Left lobe of liver (tissue), 2 donors: ENCODE measurements at places on chromosomes 2 and 18.

DNA sequence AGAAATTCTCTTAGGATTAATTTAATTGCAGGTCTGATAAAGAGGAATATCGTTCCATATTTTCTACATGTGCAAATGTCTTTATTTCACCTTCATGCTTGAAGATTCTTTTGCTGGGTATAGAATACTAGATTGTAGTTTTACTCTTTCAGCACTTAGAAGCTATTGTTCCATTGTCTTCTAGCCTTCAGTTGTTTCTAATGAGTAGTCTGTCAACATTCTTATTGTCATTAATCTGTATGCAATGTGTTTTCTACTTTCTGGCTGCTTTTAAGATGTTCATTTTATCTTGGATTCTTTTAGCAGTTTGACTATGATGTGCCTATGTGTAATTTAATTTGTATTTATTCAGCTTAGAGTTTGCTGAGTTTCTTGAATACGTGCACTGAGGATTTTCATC is 64.3 kb upstream of the ZNF385B start:
- no peak for DNase-seq

GRCh38 chr18:74334242-74334893 is 18.7 kb downstream of the C18orf63 start:
- no peak for DNase-seq

- peak; percentile 79 for DNase-seq
These were observed 643.6 kb upstream of the FAM98A start for GRCh38 chr2:34242763-34243123.

DNA sequence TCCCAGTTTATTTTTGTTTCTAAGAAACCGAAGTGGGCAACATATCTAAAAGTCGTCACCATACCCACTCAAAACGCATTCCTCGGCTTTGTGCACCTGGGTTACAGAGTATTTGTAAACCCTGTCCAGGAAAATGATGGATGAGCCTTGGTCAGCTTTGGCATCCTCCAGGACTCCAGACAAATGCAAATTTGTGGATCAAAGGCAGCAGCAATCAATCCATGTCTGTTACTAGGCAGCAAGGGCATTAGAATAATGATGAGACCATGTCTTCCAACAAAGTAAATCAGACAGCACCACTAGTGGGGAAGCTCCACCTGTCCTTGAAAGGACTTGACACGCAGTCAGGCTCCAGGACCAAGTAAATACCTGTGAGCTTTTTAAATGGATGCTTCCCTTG is 672.6 kb upstream of the GYPC start:
- no peak for DNase-seq

DNA sequence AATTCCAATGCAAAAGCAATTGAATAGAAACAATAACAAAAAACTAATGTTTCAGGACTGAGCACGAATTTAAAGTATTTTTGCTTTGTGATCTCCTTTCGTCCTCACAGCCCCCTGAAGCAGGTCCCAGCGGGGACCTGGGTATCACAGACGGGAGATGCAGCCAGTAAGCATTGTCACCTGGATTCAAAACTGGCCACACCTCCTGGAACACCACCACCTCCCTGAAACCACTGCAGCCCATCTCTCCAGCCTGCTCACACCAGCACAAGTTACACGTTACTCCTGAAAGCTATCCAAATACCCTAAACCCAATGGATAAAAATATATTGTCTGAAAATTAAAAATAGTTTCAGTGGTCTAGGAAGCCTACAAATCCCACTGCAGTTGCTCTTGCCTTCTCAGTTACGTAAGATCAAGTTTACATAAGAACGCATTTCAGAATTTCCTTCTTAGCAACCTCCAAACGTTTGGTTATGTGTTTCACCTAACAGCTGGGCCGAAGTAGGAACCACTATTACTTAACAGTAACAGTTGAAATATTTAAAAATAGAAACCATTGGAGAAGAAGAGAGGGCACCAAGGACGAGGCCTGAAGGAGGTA is 178.0 kb downstream of the HDAC4 start:
- DNase-seq: no peak

DNA sequence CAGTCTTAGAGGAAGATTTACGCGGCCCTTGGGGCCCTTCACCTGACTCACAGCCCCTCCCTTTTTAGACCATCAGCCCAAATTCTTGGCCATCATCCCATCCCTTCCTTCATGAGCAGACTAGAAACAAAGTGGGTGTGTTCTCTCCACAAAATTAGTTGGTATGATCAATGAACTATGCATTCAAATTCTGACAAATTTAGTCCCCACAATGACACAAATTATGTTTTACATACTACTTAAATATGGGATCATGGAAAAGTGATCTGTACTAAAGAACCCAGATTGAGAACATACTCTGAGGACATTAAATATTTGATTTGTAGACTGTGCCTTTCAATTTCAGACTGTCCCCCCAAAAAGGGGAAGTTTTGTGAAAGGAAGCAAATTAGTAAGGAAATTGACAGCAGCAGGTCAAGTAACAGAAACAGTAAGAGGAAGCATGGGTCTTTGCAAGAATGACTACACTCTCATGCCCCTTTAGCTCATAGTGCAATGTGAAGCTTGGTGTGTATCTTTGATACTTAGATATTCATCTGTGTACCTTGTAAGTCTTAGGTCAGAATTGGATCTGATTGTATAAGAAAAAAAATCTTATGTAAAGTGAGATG is 2.2 kb upstream of the MAPRE2 start:
- DNase-seq: no peak

- DNase-seq: no peak
These were observed 108.0 kb upstream of the ID2 start for GRCh38 chr2:8573942-8574195.

DNA sequence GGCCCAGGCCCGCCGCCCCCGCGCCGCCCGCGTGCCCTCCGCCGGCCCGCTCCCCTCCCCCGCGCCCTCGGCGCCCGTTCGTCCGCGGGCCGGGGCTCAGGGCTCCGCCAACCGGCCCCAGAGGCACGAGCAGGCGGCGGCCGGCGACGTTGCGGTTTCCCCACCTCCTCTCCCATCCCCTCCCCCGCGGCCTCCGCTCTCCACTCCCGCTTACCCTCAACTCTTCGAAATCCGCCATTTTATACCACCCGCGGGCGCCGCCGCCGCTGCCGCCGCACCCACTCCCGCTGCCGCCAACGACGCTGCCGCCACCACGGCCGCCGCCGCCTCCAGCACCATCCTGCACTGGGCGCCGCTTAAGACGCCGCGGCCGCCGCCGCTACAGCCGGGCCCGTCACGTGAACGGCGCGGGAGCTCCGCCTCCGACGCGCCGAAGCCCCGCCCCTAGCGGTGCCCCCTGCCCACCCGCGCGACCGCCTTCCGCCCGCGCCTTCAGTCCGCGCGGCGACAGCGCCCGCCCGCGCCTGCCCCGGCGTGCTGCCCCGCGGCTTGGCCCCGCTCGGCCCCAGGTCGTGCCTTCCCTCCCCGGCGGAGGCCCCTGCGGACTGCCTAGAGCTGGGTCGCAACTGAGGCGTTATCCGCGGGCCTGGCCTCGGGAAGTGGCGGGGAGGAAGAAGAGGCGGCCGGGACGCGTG is at the start of the genes KATNAL2 and PIAS2:
Gene KATNAL2 (plus strand): TSS at position 495 of the 695 bp plus-strand sequence. CDS start 29,271 bp downstream, outside the sequence.
Gene PIAS2 (minus strand): TSS at position 400 of the 695 bp plus-strand sequence. CDS start 162 bp downstream, at position 238.
- peak; percentile 90 for DNase-seq

GRCh38 chr2:67612576-67613042 is 215.5 kb downstream of the ETAA1 start:
- no peak for DNase-seq

DNA sequence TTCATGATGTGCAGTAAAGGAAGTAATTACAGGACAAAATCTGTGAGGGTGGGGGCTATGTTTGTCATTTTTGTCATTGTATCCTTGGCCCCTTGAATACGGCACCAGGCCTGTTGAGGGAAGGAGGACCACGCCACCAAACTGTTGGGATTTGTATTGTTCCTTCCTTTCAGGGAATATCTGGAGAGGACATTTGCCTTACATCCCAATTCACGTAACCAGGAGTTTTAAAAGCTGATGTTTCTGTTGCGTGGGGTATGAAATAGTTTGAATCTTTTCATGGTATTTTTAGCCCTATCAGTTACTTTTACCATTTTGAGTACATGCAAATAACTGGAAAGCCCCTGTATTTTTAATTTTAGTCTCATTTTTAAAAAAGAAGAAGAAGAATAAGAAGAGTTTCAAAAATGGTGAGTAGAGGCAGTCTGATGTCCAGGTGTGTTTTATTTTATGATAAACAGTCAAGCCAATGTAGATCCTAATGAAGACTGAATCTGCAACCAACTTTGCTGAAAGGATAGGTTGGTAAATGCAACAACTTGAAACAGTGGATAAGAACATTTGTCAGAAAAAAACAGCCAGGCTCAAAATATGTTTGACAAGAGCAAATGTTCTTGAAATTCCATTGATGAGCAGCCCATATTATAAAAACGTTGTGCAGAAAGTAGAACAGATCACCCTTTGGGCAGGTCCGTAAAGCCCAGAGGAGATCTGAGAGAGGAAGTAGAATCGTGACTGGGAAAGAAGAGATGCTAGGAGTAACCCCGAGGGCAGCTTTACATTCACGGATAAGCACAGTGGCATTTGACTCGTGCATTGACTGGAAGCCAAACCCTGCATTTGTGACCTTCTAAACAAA is 54.5 kb downstream of the RASGRP3 start:
- no peak for DNase-seq

- no peak for DNase-seq
These were observed 414.2 kb downstream of the ZNF521 start for GRCh38 chr18:24937639-24938275.

DNA sequence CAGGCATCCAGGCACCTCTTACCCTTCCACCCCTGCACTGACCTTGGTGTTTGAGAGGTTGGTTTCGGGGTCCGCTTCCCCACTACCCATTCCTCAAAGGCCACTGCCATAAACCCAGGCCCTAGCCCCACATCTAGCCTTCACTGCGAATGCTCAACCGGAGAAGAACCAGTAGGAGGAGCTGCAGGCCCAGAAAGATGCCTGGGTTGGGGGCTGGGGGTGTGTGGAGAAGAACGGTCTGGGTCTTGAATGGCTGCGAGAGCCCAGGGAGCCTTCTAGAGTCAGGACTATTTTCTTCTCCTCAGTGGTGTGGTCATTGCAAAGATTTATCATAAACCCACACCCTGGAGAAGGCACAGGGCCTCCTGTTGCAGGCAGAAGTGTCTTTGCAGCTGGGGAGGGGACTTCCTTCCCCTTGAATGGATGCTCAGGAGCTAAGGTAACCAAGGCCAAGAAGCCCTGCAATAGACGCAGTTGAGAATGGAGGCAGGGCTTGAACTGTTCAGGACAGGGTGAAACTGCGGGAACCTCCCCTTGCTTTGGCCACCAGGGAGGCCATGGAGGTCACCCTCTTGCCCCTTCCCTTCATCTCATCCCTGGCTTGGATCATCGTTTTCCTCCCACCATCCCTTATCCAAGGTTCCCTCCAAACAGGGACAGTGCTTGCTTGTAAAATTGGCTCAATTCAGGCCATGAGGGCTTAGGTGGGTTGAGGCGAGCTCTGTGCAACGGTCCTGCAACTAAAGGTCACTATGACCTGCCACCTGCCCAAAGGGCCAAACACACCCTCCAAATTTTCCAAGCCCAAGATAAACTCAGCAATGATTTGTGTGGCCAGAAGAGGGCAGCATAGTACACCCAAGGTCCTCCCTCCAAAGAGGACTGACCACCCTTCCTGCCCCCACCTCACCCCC is 20.9 kb downstream of the THNSL2 start:
- DNase-seq: no peak

DNA sequence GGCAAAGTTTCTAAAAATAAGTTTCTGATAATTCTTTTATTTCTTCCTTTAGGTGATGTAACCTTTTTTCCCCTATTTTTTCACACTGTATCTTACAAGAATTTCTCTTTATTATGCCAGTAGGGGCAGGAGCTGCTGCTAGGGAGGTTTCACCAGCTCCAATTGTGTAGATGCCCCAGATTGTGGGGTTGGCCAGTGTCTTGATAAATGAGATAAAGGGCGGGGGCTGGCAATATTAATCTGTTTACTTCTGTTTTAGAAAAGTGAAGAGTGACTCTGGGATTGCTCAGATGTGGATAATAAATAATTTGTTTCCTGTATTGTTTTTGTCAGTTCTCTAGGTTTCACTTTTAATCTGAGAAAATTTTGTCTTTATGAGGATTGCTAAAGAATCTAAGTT is 190.4 kb downstream of the MC4R start:
- DNase-seq: no peak

DNA sequence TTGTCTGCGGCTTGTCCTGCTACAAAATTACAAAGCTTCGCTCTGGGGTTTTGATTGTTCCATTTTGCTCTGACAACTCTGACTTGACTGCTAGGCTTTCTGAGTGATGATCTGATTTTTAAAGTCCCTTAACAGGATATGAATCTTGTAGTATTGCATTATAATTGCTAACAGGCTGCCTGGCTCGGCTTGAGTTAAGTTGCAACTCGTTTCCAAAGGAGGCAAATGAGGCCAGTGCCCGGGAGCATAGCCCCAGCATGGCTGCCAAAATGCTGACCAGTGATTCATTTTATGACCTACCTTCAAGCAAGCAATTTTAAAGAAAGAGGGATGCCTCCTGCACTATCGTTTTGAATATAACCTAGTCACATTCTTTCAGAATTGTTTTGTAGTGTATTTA is 135.4 kb downstream of the COL6A3 start:
- DNase-seq: no peak

GRCh38 chr18:45222180-45222579 is 393.1 kb upstream of the SLC14A2 start:
- DNase-seq: no peak

DNA sequence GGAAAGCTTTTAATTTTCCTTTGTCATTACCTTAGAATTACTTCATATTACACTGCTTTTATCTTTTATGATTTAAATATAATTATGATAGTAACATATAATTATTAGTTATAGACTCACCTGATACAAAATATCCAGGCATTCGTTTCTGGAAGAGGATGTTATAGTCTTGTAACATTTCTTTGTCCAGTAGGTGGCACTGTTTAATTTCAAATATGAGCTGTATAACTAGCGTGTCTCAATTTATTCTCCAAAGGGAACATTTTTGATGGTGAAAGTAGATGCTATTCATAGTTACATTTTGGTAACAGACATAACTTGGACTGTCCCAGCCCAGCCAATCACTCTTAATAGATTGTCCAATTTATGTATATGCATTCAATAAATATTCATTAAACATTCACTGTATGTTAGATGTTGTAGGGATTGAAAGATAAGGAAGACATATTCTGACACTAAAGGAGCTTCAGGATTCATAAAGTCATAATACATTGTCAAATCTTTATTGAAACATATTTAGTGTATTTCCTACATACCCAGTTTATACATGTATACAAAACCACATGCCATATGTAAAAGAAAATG is 19.2 kb downstream of the DAW1 start:
- DNase-seq: no peak

- DNase-seq: no peak
These were observed 299.4 kb downstream of the ZNF521 start for GRCh38 chr18:25052511-25052921.
